Thoracic aorta (tissue), 2 donors: ENCODE measurements at places on chromosomes 1 and 21.

- peaks cover 33% of the 10 kb centered on the region for H3K36me3 ChIP-seq
- H3K4me1 ChIP-seq: no peaks in the 10 kb centered on the region
- no peak overlapping the region for H3K27ac ChIP-seq
- H3K4me3 ChIP-seq: no peak overlapping the region
These were observed 10.9 kb downstream of the YARS1 start for GRCh38 chr1:32806290-32806689.

GRCh38 chr21:34004013-34004938 lies 69.1 kb upstream of the MRPS6 start:
- DNase-seq: no peak
- H3K4me3 ChIP-seq: peak overlapping the region; percentile 30
- H3K4me1 ChIP-seq: peaks cover 31% of the 10 kb centered on the region
- H3K27ac ChIP-seq: peak overlapping the region; percentile 79
- H3K36me3 ChIP-seq: no peaks in the 10 kb centered on the region

- no peaks in the 10 kb centered on the region for H3K36me3 ChIP-seq
- no peak for DNase-seq
- peaks cover 14% of the 10 kb centered on the region for H3K4me1 ChIP-seq
- H3K27me3 ChIP-seq: peaks cover 5% of the 10 kb centered on the region
- H3K4me3 ChIP-seq: peak overlapping the region; percentile 66
These were observed 676 bp upstream of the PADI2 start for GRCh38 chr1:17119773-17120480.

GRCh38 chr1:24849672-24850295 lies 80.3 kb downstream of the RUNX3 start:
- H3K27ac ChIP-seq: no peak overlapping the region
- no peak for DNase-seq
- H3K4me1 ChIP-seq: peaks cover 3% of the 10 kb centered on the region
- no peaks in the 10 kb centered on the region for H3K27me3 ChIP-seq
